ENCODE measurements at places on chromosomes 7 and 10.
A peak's percentile ranks its signal among the peaks of the same experiment; 100 is the strongest.

DNA sequence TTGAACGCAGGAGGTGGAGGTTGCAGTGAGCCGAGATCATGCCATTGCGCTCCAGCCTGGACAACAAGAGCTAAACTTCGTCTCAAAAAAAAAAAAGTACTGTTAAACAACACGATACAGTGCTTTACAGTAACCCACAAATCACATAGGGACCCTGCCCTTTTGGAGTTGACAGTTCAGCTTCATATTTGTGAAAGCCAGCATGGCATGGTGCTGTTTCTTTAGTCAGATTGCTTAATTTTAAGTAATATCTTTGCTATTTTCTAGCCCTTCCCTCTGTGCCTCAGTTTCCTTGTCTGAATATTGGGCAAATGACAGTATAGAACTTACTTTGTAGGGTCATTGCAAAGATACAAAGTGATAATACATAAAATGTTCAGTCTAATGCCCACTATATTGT lies 4.9 kb downstream of the CDC123 start:
- DNase-seq, result no peak

DNA sequence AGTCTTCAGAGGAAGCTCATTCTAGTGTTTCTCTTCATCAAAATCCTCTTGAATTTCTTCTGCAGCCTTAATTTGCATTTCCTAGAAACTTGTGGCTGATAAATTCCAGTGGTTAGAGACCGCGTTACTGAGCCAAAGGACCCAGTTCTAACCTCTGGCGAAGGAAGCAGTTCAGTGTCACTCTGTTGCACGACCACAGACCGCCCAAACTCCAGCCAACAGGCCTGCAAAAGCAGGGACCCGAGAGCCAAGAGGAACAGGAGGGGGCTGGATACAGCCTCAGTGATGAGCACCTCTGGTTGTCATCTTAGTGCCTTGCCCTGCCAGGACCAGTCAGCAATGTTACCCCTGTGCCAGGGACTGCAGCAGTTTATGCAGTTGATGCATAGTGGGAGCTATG lies 70.0 kb downstream of the AFAP1L2 start:
- DNase-seq, result no peak

- no peak for DNase-seq
These were observed 128.5 kb upstream of the PRR15 start for GRCh38 chr7:29435167-29435566.

DNA sequence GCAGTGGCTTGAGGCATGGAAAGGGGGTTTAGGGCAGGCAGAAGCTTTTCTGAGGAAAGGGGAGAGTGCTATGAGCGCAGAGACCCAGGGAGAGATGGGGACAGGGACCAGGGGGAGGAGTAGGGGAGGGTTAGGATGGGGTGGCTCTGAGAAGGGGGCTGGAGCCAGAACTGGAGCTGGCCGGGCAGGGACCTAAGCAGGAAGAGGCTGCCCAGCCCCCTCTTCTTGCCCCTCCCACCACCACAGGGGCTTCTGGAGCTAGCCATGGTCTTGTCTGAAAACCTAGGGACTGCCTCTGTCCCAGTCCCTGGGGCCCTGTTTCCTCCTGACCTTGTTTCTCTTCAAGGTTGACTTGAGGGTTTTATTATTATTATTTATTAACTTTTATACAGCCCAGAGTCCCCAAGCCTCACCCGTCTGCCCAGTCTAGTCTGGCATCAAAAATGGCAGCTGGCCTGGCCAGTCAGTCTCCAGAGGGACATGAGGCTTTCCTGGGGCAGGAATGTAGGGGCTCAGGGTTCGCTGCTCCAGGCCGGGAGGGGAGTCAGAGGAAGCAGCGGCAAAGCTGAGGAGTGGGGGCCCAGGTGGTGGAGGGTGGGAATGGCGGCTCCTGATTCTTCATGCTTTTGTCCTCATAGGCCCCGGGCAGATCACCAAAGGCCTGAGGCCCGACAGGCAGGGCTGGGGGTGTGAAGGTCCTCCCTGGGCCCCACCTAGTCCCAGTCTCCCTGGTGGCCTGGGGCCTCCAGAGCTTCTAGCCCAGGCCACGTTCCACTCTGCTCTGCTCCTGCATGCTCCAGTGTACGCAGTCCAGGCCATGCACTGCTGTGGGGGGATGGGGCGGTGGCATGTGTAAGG lies 5.7 kb downstream of the TRIM8 start:
- DNase-seq, result no peak

- DNase-seq, result no peak
These were observed 73.0 kb upstream of the LRRC4 start for GRCh38 chr7:128104108-128104742.

DNA sequence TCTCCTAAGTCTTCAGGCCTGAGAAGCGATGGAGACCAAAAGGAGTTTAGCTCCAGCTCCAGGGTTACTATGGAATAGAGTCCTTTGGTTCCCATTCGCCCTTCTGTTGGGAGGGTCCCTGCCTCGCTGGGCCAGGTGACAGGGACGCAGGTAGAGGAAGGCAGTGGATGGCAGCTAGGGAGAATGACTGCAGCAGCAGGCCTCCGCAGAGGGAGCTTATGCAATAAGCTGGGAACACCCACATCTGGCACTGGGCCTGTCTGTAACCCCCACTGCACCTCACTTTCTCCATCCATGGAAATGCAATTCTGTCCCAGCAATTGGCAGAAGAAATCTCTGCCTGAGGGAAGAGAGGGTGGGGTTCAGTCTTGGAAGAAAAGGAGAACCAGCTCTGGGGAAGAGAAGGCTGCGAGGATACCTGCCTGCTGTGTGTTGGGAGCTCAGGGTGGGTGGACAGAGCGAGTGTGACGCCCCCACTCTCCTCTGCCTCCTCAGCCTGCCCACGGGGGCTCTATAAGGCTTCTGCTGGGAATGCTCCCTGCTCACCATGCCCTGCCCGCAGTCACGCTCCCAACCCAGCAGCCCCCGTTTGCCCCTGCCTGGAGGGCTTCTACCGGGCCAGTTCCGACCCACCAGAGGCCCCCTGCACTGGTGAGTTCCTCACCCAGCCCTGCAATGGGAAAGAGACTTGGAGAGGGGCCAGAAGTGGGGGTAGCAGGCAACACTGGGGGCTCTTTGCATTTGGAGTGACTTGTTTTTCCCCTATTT lies 10.3 kb downstream of the EPHB6 start:
- no peak for DNase-seq

- DNase-seq, result no peak
These were observed 154.0 kb downstream of the SUGCT start for GRCh38 chr7:40288827-40289226.

- no peak for DNase-seq
These were observed 155.7 kb downstream of the TCERG1L start for GRCh38 chr10:131155876-131156230.

GRCh38 chr10:6840766-6841165 lies 260.7 kb upstream of the PRKCQ start:
- no peak for DNase-seq

DNA sequence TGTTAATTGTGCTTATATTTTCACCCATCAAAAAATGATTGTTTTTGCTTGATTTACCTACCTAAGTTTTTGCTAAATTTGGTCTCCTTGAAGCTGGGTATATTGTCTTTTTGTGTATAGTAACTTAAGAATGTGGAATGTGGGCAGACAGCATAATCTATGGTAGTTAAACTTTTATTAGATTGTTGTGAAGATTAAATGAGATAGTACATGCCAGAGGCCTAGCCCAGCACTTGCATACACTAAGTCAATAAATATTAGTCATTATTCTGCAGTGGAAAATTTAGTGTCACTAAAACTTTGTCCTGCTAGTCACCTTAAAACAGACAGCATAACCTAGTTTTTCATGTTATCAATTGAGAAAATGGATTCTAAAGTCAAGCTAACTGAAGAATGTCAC lies 19.3 kb upstream of the RPA3 start:
- DNase-seq, result no peak

- DNase-seq, result peak; percentile 67
These were observed 15.3 kb upstream of the ASB4 start for GRCh38 chr7:95470452-95470851.

DNA sequence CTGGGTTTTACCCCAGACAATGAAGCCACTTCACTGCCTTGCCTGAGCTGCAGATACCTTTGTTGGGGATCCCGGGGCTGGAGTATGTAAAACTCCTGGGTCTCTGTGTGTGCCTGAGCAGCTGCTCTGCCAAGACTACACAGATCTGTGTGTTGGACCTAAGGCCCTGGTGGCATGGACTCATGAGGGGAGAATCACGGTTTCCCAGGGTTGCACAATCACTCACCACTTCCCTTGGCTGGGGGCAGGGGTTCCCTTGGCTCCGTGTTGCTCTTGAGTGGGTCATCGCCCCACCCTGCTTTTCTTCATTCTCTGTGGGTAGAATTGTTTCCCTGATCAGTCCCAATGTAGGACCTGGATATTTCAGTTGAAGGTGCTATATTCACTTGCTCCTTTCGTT lies 13.9 kb upstream of the TBATA start:
- no peak for DNase-seq

DNA sequence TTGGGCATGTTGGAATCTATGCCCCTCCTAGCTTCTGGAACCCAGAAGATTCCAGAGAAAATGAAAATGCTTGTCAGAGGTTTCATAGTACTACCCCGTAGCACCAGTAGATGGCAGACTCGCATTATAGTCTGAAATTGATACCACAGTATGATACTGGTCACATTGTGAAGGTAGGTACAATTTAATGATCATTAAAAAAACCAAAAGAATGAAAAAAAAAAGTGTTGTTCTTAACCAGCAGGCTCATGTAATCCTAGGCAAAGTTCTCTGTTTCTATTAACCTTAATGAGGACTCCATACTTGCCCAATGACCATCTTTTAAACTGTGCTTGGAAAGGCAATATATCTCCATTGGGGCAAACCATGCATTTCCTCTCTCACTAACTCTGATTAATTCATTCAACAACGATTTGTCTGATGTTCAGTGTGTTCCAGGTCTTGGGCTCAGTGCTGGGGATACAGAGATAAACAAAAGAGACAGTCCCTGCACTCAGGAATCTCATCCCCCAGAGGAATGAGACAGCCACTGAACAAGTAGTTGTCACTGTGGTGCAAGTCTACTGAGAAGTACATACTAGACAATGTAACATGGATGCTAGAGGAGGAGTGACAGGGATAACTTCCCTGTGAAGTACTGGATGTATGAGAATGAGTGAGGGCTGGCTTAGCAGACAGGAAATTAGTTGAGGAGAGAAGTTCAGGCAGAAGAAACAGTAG lies 223.5 kb upstream of the PHYHIPL start:
- peak; percentile 36 for DNase-seq

DNA sequence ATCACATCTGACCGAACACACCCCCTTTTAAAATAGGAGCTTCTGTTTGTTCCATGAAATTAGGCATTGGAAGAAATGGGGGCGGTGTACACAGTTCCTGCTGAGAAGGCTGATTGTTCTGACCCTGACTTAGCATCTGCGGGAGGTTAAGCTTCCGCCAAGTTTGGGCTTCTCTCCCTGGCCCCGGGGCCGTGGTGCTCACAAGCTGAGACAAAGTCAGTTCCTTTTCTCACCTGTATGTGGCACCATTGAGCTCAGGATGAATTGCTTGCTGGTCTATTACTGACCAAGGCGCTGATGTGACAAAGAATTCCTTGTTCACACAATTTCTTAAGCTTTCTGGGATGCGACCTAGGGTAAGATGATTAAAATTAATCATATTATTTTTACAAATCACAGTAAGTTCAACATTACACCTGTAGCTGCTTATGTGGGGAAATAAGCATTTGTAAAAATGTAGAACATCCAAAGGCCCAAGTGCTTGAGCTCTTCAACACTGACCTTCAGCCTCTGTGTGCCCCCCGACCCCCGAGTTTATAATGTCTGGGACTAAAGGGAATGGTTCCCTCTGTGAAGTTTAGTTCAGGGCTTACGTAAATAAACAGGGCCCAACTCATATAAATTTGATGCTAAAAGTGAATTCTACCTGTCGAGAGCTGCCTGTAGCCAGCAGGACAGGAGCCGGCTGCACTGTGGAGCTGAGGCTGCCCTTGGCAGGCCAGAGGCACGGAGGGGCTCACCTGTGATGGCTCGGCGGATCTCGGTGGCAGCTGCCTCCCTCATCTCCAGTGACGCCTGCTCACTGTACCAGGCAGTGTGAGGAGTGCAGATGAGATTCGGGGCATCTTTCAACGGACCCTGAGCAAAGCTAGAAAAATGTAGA lies 50.8 kb downstream of the ZRANB1 start:
- DNase-seq, result peak; percentile 21

GRCh38 chr7:154864523-154864891 lies 138.4 kb downstream of the PAXIP1 start:
- no peak for DNase-seq

DNA sequence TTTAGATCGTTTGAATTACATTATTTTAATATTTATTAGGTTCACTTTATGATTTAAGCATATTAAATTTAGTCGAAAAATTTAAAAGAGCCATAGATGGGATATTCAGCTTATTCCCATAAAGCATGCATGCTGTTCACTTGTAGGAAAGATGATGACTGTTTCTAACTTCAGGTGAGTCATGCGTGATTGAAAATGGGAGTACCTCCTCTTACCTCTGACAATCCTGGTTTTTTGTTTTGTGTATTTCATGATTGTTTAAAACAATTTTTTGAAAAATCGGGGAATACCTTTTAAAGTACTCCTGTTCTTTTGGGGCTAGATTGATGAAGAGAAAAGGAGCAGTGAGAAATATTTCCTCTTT lies 1.4 kb downstream of the TNKS2 start:
- DNase-seq, result peak; percentile 33

- DNase-seq, result no peak
These were observed 51.9 kb downstream of the SLC29A4 start for GRCh38 chr7:5334671-5335070.

GRCh38 chr10:60916025-60916424 lies 28.0 kb downstream of the RHOBTB1 start:
- no peak for DNase-seq

All from SW480 (cell line).